Panc1 (cell line): ENCODE measurements at places on chromosomes 6 and 20.

- no peak for DNase-seq
Observed at GRCh38 chr20:62232770-62233645, 5.3 kb upstream of the OSBPL2 start.

DNA sequence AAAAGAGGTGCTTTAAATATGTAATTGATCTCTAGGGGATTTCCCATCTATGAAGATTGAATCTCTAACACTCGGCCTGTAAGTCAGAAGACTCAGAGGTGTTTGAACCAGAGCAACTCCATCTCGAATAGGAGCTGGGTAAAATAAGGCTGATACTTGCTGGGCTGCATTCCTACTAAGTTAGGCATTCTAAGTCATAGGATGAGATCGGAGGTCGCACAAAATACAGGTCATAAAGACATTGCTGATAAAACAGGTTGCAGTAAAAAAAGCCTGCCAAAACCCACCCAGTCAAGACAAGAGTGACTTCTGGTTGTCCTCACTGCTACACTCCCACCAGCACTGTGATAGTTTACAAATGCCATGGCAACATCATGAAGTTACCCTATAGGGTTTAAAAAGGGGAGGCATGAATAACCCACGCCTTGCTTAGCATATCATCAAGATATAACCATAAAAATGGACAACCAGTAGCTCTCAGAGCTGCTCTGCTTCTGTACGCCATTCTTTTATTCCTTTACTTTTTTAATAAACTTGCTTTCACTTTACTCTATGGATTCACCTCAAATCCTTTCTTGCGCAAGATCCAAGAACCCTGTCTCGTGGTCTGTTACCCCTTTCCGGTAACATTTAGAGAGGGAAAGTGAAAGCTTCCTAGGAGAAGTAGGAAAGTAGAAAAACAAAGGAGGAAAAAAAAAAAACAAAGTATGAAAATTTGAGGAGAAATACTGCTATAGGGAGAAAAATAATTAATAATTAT lies 129.7 kb upstream of the PHACTR1 start:
- DNase-seq, result no peak

DNA sequence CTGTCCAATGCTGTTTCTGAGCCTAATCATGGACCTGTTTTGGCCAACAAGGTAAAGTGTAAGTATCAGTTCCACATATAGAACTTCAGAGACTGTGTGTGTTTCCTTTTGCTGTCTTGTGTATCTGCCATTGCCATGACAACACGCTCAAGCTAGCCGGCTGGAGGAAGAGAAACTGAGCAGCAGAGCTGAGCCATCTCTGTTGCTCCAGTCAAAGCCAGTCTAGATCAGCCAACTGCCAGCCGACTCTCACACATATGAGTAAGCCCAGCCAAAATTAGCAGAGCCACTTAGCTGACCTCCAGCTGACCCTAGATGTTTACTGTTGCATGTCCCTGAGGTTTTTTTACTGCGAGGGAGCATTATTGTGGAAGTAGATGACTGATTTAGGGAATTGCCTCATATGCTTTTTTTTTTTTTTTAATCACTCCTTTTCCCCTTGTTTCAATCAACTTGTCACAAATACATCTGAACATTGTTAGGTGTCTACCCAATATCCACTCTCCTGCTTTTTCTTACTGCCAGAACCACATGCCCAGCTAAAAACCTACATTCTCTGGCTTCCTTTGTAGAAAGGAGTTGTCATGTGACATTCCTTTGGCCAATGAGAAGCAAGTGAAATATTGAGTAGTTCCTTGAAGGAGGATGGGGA lies 304.3 kb upstream of the SUPT3H start:
- no peak for DNase-seq

- no peak for DNase-seq
Observed at GRCh38 chr6:164322533-164322932, 908.0 kb downstream of the QKI start.
